Stimulated activated CD4-positive, alpha-beta T cell treated with anti-CD3 and anti-CD28 coated beads, Interleukin-1b, Interleukin-23, amount 100 ng/mL, for 48 hours (primary cell): ENCODE measurements at places on chromosomes 11 and 22.

- DNase-seq = no peak
Measured at GRCh38 chr22:23689414-23689813, 1.4 kb upstream of the RGL4 start.

GRCh38 chr11:112128483-112129121, 35.3 kb downstream of the IL18 start:
- DNase-seq = no peak

DNA sequence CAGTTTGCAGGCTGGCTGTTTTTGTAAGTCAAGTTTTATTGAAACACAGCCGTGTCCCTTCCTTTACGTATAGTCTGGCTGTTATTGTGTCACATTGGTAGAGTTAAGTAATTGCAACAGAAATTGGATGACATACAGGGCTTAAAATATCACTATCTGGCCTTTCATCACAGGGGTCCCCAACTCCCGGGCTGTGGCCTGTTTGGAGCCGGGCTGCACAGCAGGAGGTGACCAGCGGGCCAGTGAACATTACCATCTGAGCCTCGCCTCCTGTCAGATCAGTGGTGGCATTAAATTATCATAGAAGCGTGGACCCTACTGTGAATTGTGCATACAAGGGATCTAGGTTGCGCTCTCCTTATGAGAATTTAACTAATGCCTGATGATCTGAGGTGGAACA, 31.7 kb downstream of the EXT2 start:
- DNase-seq = no peak

- no peak for DNase-seq
Measured at GRCh38 chr22:27107824-27108223, 450.4 kb downstream of the MIAT start.

DNA sequence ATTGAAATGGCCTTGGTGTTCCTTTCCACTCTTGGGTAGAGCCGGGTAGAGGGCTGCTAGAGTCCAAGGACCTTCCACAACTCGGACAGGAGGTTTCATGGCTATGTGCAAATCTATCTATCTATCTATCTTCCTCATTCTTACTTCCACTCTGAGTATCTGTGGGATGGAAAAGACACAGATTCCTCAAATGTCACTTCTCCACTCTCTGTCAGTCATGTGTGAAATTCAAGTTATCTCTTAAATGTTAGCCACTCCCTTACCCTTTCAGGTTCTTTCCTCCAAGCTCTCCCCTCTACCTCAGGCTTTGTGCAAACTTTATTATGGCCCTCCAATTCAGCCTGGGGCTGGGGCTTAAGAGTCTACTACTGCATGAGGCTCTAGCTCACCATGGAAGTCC, 84.3 kb downstream of the GDPD4 start:
- DNase-seq = no peak

- no peak for DNase-seq
Measured at GRCh38 chr11:638631-639331, 1.7 kb downstream of the DRD4 start.

DNA sequence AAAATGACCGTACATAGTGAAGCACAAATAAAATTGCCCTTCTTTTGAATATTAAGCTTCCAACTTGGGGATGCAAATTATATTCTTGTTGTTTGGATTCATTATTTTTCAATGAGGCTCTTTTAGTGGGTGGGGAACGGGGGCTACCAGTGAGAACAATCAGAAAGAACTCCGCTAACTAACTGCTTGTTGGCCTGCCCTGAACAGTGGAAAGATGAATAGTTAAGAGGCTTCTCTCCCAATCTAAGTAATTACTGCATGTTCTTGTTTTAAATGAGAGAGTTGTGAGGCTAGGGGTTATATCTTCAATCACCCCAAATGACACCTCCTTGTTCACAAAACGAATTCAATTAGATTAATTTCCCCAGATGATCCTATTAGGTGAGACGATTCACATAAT, 322.0 kb downstream of the FAT3 start:
- DNase-seq = no peak

GRCh38 chr11:121138259-121138658, 37.2 kb downstream of the TECTA start:
- DNase-seq = no peak

DNA sequence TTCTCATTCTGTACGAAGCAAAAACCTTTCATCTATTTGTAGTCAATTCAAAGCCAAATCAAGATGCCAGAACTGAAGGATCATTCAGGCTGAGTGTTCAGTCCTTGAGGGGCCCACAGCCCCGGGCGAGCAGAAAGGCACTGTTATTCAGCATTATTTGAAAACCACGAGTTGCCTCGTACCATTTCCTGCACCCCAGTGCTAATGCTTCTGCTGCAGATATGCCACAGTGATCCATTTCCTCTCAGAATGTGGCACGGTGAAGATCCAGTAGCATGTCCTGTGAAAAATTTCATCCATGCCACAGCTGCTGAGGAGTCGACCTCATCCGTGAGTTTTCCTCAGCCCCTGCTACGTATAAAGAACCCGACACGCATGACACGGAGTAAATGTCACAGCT, 85.4 kb downstream of the OSBP2 start:
- DNase-seq = no peak

GRCh38 chr22:42664976-42665831, 16.0 kb upstream of the CYB5R3 start:
- DNase-seq = no peak

DNA sequence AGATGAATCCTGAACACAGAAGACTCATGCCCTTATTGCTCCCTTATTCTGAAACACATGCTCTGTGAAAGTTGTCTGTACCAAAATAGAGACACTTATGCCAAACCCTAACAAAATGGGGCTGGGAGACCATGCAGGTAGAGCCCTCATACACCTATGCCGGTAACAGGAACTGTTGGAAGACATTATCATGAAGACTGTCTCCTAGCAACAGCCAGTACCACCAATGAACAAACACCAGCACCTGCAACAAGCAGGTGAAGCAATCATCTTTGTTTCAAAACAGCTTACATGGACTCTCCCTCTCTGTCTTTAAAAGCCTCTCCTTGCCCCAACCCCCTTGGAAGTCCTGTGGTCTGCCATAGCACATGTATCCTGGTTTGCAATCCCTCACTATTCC, 17.2 kb downstream of the SLC5A4 start:
- DNase-seq = no peak

DNA sequence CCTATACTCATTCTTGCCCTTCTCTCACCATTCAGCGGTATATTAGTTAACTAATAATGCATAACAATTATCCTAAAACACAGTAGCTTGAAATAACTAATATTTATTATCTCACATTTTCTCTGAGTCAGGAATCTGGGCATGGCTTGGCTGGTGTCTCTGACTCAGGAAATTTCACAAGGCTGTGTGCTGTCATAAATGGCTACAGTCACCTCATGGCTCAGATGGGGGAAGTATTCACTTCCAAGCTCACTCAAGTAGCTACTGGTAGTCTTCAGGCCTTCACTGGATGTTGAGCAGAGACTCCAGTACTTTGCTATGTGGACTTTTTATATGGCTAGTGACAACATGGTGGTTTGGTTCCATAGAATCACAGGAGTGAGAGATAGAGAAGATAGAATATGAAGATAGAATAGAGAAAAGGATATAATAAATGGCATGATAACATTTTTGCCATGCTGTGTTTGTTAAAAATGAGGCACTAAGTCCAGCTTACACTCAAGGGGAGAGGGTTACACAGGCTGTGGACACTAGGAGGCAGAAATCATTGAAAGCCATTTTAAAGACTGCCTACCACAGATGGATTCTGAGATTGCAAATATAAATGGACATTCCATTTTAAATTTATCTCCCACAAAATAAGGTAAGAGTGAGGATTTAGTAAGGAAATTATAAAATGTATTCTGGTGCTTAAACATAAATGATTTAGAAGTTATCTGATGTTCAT, 997.8 kb upstream of the CHORDC1 start:
- DNase-seq = no peak

DNA sequence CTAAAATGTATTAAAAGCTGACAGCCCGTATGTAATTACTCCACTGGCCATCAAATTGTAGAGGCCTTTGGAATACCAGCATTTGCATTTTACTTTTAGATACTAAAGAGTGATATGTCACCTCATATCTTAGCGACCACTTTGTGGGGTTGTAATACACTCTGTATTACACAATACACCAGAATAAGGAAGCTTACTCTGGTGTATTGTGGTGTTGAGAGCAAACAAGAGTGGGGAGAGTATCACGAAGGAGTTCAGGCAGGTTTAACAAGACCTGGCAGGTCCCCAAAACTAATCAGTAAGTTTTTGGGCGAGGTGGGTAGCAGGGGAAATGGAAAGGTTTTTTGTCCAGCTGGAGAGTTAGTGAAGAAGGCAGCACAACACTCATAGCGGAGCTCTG, 3.2 kb downstream of the NUP50 start:
- no peak for DNase-seq

DNA sequence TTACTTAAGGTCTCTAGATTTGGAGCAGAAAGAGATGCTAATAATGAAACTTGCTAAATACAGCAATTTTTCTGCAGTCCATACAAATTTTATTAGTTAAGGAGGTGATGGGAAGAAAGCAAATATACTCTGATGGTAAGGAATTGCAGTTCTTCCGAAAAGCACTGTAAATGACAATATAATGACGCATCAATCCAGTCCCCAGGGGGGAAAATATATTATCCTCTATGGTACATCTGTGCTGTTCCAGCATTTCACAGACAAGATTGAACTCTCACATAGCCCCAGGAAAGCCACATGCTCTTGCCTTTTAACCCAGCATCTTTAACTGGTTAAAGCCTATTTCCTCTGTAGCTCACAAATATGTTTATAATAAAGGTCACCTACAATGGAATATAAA, 416.6 kb upstream of the CCDC90B start:
- no peak for DNase-seq

- no peak for DNase-seq
Measured at GRCh38 chr11:1739576-1739975, 10.8 kb downstream of the IFITM10 start.

- no peak for DNase-seq
Measured at GRCh38 chr11:117915672-117916235, 13.4 kb downstream of the TMPRSS13 start.

- no peak for DNase-seq
Measured at GRCh38 chr11:15525582-15525981, 410.9 kb downstream of the INSC start.

DNA sequence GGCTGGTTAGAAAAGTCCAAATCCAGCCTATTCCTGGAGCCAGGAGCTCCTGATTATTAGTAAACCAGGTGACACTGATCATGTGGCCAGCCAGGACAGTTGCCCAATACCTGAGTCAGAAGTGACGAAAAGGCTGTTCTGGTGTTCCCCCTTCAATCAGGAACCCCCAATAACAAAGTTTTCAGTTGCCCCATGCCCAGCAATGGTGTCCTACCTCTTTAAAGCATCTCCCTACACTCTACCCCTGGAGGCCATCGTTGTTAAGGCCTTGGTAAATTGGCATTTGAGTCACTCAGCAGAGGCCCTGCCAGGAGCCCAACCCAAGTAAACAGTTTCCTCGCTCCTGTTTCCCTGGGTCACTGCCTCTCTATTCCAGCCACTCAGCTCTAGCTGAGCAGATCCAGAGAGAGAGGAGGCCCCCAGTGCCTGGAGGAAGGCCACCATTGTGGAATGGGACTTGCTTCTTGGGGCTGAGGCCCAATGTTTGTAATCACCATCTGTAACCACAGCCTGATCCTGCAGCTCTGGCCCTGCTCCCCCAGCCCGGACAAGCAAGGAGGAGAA, 25.0 kb downstream of the ARHGAP1 start:
- no peak for DNase-seq

- DNase-seq = no peak
Measured at GRCh38 chr22:49269928-49270327, 557.7 kb downstream of the BRD1 start.

DNA sequence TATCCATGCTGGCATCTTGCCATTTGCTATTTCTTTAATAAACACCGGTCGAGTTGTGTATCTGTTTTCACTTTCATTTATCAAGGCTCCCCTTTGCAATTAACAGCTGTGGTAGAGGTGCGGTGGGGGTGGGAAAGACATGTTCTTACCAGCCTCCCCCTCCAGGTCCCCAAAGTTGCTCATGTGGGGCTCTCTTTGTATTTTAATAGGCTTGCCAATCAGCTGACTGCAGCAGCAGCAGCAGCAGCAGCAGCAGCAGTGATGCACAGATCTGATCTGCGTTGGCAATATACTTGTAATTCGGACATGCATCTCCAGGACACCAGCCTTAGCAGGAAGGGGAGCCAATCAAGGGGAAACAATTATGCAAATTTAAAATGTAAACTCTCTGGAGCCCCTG, 40.3 kb upstream of the E2F8 start:
- DNase-seq = no peak

DNA sequence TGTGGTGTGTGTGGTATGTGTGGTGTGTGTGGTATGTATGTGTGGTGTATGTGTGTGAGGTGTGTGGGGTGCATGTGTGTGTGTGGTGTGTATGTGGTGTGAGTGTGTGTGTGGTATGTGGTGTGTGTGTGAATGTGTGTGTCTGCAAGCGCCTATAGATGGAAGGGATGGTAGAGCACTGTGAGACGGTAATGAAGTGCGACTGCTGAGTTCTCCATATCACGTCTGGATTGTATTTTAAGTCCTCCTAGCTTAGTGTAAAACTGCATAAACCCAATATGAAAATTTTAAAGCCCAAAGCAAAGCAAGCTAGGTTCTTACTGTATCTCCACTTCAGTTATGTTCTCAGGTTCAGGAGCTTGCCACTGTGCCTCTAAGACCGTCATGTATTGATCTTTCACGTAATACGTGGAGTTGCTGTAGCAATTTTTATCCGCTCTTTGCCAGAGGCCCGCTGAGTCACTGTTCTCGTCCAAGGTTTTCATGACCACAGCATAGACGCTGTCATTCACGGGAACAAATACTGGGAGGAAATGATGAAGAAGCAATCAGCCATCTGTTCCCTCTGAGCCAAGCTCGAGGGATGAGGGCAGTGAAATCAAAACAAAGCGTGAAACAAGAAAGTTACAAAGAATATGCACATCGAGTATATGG, 5.5 kb downstream of the PLET1 start:
- DNase-seq = no peak

DNA sequence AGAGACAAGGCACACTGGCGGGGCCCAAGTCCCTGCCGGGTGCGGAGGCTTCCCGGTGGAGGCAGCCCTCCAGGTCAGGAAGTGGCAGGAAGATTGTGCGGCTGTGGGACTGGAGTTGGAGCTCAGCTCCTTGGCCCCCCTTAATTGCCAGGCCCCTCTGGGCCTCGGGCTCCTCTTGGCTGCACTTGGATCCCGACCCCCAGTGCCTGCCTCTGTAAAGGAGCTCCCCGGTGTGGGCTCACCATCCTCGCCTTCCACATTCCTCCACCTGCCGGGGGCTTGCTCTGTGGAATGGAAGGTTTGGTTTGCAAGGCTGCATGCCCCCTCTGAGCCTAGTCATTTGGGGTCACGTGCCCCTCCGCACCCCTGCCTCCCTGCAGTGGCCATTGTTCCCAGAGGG, 38.1 kb upstream of the COMT start:
- DNase-seq = no peak
